ENCODE measurements at places on chromosomes 5 and 9.
A peak's percentile ranks its signal among the peaks of the same experiment; 100 is the strongest.

GRCh38 chr5:15794052-15794985 lies 294.3 kb downstream of the FBXL7 start:
- H3K4me1 ChIP-seq, result peaks cover 35% of the 10 kb centered on the region
- H3K36me3 ChIP-seq, result peaks cover 3% of the 10 kb centered on the region
- no peak for DNase-seq
- no peak overlapping the region for H3K4me3 ChIP-seq

- no peak for DNase-seq
- H3K4me3 ChIP-seq, result no peak overlapping the region
- H3K36me3 ChIP-seq, result no peaks in the 10 kb centered on the region
- H3K4me1 ChIP-seq, result peaks cover 55% of the 10 kb centered on the region
- no peaks in the 10 kb centered on the region for H3K27me3 ChIP-seq
These were observed 73.0 kb upstream of the IL17B start for GRCh38 chr5:149452007-149452664.

GRCh38 chr9:9998491-9999287 lies 614.1 kb downstream of the PTPRD start:
- no peaks in the 10 kb centered on the region for H3K27me3 ChIP-seq
- H3K4me1 ChIP-seq, result peaks cover 7% of the 10 kb centered on the region
- H3K4me3 ChIP-seq, result no peak overlapping the region
- no peak overlapping the region for H3K27ac ChIP-seq

- H3K27ac ChIP-seq, result no peak overlapping the region
- no peaks in the 10 kb centered on the region for H3K36me3 ChIP-seq
- DNase-seq, result no peak
- no peak overlapping the region for H3K4me3 ChIP-seq
- H3K4me1 ChIP-seq, result peaks cover 35% of the 10 kb centered on the region
- H3K27me3 ChIP-seq, result no peaks in the 10 kb centered on the region
These were observed 8.9 kb downstream of the PARP8 start for GRCh38 chr5:50675385-50675784.

DNA sequence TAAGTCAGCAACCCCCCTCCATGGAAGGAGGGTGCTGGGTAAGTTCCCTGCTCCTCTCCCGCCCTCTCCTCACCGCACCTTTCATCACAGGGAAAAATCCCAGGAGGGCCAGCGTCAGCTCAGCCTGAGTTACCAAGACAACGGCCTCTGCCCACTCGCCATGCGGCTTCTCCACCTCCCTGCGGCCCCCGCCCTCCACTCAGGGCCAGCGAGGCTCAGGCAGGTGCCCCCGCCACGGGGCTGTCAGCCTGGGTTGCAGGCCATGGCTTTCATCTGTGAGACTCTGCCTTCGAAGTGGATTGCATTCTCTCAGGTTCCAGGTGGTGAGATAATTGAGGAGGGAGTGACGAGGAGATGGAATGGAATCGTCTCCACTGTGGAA lies 27.2 kb upstream of the LAMC3 start:
- H3K4me1 ChIP-seq, result peaks cover 1% of the 10 kb centered on the region
- H3K27ac ChIP-seq, result no peak overlapping the region
- H3K4me3 ChIP-seq, result no peak overlapping the region
- no peak for DNase-seq

DNA sequence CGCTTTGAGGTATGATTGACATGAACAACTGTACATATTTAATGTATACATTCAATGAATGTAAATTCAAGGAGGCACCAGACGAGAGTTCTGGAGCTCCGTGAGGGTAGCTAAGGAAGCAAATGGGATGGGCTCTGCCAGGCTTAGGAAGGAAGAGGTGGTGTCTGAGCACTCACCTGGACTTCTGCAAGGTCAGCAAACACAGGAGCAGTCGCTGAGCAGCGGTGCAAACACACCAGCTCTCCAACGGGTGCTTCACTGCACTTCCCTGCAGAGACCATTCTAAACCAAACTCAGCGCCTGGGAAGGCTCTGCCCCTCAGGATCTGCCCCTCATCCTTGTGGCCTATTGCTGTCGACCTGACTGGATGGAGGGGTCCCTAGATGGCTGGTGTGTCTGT lies 101.5 kb downstream of the COL23A1 start:
- no peak overlapping the region for H3K27ac ChIP-seq
- H3K27me3 ChIP-seq, result no peaks in the 10 kb centered on the region
- peaks cover 3% of the 10 kb centered on the region for H3K36me3 ChIP-seq
- peaks cover 3% of the 10 kb centered on the region for H3K4me1 ChIP-seq
- H3K4me3 ChIP-seq, result no peak overlapping the region

DNA sequence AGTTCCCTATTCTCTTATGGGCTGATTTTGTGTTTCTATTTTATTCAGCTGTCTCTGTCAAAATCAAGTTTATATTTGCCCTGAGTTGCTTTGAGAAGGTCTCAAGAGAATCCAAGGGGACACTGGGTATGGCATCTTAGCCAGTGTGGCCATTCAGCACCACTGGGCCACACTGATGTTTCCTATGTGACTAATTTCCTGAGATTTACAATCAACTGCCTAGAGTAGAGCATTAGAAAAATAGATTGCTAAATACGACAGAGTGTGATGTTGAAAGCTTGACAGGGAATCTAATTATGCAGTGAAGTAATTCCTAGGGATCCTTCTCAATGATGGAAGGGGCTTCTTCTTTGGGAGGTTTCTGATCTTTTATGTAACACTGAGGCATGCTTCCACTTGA lies 141.7 kb downstream of the SV2C start:
- H3K27ac ChIP-seq, result no peak overlapping the region
- H3K27me3 ChIP-seq, result peaks cover 6% of the 10 kb centered on the region
- no peaks in the 10 kb centered on the region for H3K36me3 ChIP-seq
- no peak for DNase-seq
- peaks cover 5% of the 10 kb centered on the region for H3K4me1 ChIP-seq

DNA sequence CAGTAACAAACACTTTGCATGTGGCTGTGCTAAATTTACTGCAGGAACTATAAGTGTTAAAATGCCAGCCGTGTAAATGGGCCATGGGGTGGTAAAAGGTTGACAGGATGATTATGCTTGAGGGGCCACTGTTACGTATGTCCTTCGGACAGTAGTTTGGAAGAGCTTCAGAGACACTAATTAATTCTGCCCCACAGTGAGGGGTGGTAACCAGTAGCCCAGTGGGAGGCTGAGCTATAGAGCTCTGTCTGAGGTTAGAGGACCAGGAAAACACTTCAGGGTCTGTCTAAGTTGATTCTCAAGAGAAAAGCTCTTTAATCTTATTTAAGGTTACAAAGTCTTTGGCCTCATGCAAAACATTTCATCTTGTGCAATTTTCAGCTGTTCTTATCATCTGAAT lies 176.6 kb downstream of the DMRTA1 start:
- H3K36me3 ChIP-seq, result no peaks in the 10 kb centered on the region
- no peak for DNase-seq

- no peak overlapping the region for H3K4me3 ChIP-seq
- H3K27ac ChIP-seq, result no peak overlapping the region
- no peak for DNase-seq
- H3K36me3 ChIP-seq, result no peaks in the 10 kb centered on the region
- H3K4me1 ChIP-seq, result no peaks in the 10 kb centered on the region
These were observed 1020.7 kb downstream of the PTPRD start for GRCh38 chr9:9592104-9592503.

DNA sequence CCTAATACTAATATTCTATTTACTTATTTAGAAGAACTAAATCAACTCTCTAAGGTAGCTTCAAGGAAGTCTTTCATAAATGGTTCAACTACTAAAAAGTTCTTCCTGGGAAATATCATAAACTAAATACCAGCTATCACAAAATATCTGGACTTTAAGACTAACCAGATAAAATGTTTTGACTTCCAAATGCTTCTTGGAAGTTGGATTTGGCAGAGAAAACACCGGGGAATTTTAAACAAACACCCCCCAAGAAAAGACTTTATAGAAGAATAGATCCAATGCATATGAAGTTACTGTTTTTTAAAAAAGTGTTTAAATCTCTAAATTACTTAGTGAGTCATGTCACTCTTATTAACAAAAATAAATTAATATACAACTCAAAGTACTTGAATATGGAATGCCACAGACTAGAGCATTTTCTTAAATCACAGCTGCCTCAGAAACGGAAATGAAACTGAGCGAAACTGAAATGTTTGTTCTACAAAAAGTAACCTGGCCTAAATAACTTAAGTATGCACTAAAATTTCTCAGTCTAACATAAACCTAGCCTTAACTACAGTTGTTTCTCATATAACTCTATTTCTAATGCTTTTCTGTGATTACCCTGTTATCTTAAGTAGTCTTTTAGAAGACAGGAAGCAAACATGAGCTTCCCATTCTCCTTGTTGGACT lies 6.8 kb downstream of the ABCA1 start:
- H3K4me3 ChIP-seq, result no peak overlapping the region
- H3K27ac ChIP-seq, result no peak overlapping the region
- no peaks in the 10 kb centered on the region for H3K27me3 ChIP-seq
- no peaks in the 10 kb centered on the region for H3K36me3 ChIP-seq

GRCh38 chr5:175290379-175290778 lies 153.6 kb downstream of the DRD1 start:
- no peak overlapping the region for H3K27ac ChIP-seq
- no peaks in the 10 kb centered on the region for H3K27me3 ChIP-seq
- H3K4me1 ChIP-seq, result peaks cover 6% of the 10 kb centered on the region
- no peak overlapping the region for H3K4me3 ChIP-seq
- no peak for DNase-seq

- no peak for DNase-seq
- H3K4me3 ChIP-seq, result no peak overlapping the region
- H3K4me1 ChIP-seq, result peaks cover 27% of the 10 kb centered on the region
- no peaks in the 10 kb centered on the region for H3K36me3 ChIP-seq
- H3K27me3 ChIP-seq, result no peaks in the 10 kb centered on the region
These were observed 168.5 kb downstream of the RGS3 start for GRCh38 chr9:113631871-113632665.

DNA sequence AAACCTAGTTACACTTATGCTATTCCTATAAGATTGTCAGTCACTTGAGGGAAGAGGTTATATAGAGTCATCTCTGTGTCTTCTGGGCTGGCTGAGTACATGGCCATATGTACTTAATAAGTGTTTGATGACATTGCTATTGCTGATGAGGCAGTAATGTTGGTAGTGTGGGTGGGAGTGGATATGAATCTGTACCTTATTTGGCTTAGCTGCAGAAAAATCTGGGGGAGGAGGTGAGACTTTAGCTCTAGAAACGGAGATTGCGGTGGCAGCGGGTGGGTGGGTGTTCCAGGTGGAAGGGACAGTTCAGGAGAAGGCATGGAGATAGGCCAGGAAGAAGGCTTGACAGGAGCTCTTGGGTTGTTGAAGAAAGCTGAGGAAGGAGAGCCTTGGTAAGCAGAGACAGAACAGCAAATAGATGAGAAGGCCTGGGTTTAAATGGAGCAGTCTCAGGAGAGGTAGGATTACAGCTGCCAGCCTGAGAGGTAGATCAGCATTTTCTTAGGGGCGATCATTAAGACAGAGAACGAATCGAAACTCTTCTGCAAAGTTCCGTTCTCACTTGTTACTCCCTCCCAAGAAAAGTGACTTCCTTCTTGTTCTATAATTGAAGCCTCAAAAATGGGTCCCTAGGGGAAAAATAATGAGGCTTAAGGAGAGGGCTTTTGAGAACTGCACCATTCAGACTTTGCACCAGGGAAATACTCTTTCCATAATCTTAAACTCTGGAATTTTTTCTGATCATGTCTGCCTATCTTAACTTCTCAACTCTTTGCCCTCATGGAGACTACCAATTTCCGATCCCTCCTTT lies 160.5 kb downstream of the UNC13B start:
- no peak for DNase-seq
- no peak overlapping the region for H3K27ac ChIP-seq

DNA sequence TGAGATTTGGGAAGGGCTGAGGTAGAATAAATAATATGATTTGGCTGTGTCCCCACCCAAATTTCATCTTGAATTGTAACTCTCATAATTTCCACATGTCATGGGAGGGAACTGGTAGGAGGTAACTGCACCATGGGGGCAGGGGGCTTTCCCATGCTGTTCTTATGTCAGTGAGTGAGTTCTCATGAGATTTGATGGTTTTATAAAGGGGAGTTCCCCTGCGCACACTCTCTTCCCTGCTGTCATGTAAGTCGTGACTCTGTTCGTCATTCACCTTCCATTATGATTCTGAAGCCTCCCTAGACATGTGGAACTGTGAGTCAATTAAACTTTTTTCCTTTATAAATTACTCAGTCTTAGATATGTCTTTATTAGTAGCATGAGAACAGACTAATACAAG lies 115.5 kb upstream of the STARD4 start:
- peaks cover 5% of the 10 kb centered on the region for H3K36me3 ChIP-seq
- H3K27me3 ChIP-seq, result no peaks in the 10 kb centered on the region
- no peak overlapping the region for H3K27ac ChIP-seq
- DNase-seq, result no peak
- H3K4me1 ChIP-seq, result peaks cover 7% of the 10 kb centered on the region

DNA sequence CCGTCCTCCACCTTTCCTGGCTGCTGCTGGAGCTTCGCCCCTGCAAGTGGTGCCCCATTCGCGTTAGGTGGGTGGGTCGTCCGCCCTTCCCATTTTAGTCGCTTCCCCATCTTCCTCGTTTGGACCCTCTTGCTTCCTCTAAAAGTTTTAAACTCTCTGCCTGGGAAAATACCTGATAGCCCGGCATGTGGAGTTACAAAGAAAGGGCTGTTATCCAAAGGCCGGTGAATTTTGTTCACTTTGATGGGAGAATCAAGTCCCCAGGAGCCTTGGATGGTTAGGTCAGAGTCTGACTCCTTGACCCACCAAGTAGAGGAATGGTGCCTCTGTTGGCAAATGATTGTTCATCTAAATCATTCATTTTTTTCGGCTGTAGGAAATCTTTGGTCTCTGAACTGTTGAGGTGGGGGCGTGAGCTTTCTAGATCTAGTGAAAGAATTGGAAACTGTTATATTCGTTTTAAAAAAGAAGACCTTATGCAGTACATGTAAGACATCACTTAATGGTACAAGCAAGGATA lies 29.5 kb upstream of the APC start:
- peak overlapping the region; percentile 96 for H3K4me3 ChIP-seq
- H3K36me3 ChIP-seq, result peaks cover 3% of the 10 kb centered on the region
- H3K27ac ChIP-seq, result peak overlapping the region; percentile 96
- DNase-seq, result no peak

- no peak for DNase-seq
- H3K4me1 ChIP-seq, result peaks cover 25% of the 10 kb centered on the region
- peak overlapping the region; percentile 6 for H3K27ac ChIP-seq
- no peaks in the 10 kb centered on the region for H3K27me3 ChIP-seq
These were observed 1206.0 kb upstream of the C9orf72 start for GRCh38 chr9:28779243-28779642.

DNA sequence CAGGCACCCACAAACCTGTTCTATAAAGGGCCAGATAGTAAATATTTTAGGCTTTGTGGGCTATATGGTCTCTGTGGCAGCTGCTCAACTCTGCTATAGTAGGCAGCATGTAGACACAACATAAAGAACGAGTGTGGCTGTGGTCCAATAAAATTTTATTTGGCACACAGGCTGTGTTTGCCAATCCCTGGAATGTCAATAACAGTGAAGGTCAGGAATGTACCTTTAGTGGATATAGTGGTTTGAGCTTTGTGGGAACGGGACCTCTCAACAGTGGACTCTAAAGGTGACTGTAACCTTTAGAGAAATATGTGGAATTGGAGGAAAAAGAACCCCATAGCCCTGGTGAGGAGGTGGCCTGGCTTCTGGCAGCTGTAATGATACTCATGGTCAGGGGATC lies 145.2 kb downstream of the MAST4 start:
- DNase-seq, result no peak
- H3K4me3 ChIP-seq, result no peak overlapping the region
- H3K27ac ChIP-seq, result no peak overlapping the region
- H3K36me3 ChIP-seq, result peaks cover 4% of the 10 kb centered on the region
- H3K27me3 ChIP-seq, result peaks cover 7% of the 10 kb centered on the region

- H3K27me3 ChIP-seq, result no peaks in the 10 kb centered on the region
- no peak for DNase-seq
- no peaks in the 10 kb centered on the region for H3K36me3 ChIP-seq
- peak overlapping the region; percentile 69 for H3K27ac ChIP-seq
- H3K4me1 ChIP-seq, result peaks cover 18% of the 10 kb centered on the region
These were observed 1.5 kb downstream of the CDC42SE2 start for GRCh38 chr5:131265311-131265803.

All from mesothelial cell of epicardium (in vitro differentiated cells).